Heart left ventricle (tissue), 16 donors: ENCODE measurements at places on chromosomes 1 and 21. TPM values are rescaled to one million over a fixed set of nuclear protein-coding genes. Genes with fewer than 3 reads are reported as not detected.

TIE1 gene
- total RNA-seq, result 28.4 TPM

COL6A2 gene
- 484 TPM for total RNA-seq

LIN28A gene
- total RNA-seq, result not detected

DNA sequence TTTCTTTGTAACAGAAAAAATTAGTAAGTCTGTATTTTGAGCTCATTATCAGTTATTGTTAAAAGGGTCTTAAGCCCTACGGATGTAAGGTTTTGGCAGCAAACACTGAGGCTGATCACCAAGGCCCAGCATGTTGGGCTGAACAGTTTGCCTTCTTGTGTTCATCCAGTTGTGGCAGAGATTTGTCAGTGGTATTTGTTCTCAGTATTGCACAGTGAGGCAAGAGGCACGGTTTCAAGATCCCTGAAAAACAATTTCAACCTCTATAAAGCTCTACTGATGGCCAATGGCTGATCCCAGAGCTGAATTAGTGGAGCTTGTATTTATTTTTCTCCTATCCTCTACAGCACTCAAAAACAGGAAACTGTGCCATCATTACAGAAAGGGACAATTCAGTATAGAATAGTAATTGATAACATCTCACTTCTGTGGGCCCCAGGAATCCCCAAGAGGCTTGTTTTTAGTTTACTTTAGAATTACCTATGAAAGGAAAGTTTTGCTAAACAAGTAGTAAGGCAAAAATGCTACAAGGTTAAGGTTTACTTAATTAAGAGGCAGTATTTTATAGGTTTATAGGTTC, 191.8 kb upstream of the RAB4A start:
- DNase-seq, result no peak

DNA sequence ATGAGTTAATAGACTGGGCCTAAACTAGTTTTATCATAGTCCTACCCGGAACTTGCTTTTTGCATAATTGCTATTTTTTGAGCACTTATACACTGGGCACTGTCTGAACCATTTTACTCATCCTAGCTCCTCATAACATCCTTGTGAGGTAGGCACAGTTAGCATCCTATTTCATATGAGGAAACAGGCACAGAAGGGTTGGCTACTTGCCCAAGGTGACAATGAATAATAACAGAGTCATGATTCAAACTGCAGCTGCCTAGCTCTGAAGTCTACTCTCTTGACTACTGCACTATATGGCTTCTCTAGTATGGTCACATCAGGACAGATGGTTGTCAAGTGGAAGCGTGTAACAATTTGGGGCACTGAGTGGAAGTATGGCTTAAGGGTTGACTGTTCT, 18.2 kb upstream of the RC3H1 start:
- no peak for DNase-seq

DNA sequence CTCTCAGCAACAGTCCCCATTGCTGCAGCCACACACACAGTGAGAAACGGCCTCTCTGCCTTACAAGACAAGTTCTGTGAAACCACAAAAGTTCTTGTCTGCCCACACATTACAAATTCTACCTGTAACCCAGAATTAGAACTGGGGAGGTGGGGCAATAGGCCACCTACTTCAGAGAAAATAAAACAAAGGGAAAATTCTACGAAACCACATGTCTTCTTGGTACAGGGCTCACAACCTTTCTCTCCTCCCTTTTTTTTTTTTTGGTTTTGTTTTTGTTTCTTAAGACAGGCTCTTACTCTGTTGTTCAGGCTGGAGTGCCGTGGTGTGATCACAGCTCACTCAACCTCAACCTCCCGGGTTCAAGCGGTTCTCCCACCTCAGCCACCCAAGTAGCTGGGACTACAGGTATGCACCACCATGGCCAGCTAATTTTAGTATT, 30.2 kb downstream of the LPAR3 start:
- no peak for DNase-seq

DNA sequence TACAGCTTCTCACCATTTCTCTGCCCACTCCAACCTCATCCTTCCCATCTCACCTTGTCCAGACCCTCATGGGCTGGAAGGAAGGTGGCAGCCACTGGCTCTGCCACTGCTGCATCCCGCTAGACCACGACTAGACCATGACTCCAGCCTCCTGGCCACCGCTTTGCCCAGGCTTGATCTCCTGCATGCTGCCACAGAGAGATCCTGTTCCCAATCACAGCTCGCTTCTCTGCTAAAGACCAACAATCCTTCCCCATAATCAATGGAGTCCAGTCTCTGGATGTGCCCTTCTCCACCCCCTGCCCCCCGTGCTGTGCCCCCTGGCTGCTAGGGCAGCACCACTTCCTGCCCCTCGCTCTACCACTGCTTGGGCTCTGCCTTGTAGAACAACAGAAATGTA, 64.9 kb upstream of the DMRTB1 start:
- no peak for DNase-seq

CZIB gene
- 45.1 TPM for total RNA-seq

PAQR6 gene
- 0.92 TPM for total RNA-seq

- DNase-seq, result no peak
Observed at GRCh38 chr1:204154568-204155255, 2.9 kb upstream of the ETNK2 start.

DNA sequence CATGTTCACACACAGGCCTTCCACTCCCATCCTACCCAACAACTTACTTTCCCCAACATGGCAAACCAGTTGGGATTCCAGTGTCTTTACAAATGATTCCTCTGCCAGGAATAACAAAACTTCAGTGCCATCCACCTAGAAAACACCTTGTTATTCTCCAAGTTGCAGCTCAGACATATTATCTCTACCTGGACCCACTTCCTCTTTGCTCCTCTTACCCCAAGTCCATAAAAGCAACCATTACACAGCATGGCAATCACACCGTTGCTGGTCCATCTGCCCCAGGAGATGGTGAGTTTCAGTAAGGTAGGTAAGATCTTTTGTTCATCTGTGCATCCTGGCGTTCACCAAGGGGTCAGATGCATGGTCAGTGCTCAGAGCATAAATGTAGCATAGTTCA, 66.0 kb upstream of the CSF1 start:
- DNase-seq, result no peak

CNST gene
- 16.1 TPM for total RNA-seq

MYCBP gene
- 18.2 TPM for total RNA-seq

- DNase-seq, result no peak
Observed at GRCh38 chr1:27979151-27979858, 19.5 kb downstream of the XKR8 start.

DNA sequence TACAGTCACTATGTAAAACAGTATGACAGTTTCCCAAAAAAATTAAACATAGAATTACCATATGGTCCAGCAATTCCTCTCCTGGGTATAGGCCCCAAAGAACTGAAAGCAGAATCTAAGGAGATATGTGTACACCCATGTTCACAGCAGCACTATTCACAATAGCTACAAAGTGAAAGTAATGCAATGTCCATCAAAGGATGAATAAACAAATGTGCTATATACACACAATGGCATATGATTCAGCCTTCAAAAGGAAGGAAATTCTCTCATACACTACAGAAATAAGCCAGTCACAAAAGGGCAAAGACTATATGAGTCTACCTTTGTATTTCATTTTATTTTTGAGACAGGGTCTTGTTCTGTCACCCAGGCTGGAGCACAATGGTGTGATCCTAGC, 120.4 kb downstream of the TOMM20 start:
- DNase-seq, result no peak

TMIGD3 gene
- total RNA-seq, result not detected
